ENCODE measurements at places on chromosomes 11 and 22.

DNA sequence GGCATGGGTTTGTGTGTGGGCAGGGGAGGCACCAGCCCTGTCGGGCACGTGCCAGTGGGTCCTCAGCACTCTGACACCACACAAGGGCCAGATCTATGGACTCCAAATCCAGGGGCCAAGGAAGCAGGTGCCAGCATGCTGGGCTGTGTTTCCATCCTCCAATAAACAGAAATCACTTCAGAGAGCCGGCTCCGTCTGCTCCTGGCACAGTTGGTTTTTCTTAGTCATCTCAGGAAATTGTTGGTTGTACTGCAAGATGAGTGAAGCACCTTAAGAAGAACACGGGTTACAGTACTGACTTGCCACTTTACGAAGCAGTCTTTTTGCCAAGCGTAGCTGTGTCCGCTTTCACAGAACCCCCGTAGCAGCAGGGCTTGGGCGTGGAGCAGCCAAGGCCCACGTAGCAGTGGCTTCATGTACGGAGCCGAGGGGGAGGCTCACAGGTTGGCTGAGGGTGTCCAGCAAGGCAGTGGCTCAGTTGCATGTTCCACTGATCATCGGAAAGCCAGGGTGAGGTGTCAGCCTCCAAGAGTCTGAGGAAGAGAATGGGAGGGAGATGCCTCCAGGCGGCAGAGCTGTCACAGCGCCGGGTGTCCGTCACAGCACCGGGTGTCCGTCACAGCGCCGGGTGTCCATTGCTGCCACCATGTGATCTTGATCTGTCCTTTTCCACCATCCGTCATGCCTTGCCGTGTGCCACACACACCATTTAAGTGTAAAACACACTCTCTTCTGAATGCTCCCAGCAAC lies 314.9 kb downstream of the CTTN start:
- DNase-seq: no peak

DNA sequence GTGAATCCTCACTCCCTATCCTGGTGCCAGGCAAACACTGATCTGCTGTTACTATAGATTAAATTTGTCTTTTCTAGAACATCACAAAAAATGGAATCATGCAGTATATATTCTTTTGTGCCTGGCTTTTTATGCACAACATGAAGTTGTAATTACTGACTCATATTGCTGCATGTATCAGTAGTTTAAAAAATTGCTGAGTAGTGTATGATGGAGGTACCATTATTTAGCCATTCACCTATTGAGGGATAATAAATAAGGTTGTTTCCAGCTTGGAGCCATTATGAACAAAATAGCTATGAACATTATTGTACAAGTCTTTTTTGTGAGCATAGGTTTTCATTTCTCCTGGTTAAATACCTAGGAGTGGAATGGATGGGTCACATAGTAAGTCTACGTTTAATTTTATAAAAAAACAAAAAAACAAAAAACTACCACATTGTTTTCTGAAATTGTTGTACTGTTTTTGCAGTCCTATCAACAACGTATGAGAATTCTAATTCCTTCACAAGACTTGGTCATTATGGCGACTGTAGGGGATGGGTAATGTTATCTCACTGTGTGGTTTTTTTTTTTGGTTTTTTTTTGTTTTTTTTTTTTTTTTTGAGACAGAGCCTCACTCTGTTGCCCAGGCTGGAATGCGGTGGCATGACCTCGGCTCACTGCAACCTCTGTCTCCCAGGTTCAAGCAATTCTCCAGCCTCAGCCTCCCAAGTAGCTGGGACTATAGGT lies 111.6 kb downstream of the USP35 start:
- no peak for DNase-seq

DNA sequence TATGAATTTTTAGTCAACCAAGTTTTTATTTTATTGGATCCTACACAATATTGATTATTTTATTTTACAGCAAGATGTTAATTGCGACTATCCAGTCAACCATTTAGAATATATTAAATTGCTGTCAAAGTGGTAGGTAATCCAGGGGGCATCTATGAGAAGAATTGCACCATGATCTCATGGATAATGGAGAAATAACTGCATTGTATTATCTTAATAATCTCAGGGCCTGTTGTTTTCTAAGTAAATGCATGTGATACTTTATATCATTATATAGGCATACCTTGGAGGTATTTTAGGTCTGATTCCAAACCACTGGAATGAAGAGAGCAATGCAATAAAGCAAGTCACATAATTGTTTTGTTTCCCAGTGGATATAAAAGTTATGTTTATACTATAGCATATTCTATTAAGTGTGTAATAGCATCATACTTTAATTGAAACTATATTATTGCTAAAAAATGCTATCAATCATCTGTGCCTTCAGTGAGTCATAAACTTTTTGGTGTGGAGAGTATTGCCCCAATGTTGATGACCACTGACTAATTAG lies 595.4 kb upstream of the CHORDC1 start:
- no peak for DNase-seq

DNA sequence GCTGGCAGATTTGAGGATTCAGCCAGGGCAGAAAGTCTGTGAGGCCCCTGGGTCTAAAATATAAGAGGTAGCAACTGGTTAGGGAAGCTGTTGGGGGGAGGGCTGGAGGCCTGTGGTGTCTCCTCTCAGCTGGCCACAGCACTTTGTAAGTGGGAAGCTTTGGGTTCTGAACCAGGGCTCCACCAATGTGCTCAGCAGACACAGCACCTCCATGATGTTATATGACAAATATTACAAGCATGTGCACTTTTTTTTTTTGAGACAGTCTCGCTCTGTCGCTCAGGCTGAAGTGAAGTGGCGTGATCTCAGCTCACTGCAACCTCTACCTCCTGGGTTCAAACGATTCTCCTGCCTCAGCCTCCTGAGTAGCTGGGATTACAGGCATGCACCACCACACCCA lies 8.0 kb downstream of the ARHGAP1 start:
- no peak for DNase-seq

DNA sequence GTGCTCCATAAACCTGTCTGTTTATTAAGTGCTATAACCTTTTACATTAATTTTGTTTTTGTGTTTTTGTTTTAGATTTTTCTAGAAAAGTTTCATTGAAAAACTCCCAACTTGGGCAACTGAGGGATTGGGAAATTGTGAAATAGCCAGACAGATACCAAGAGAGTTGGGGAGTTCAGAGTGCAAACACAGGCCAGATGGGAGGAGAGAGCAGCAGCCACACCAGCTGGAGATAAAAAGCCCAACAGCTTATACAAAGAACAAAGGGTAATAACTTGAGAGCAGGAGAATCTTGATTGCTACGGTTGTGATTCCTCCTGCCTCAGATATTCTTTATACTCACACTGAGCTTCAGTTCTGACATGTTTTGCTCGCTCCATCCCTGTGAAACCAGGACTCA lies 1642.2 kb downstream of the LRRC4C start:
- no peak for DNase-seq

DNA sequence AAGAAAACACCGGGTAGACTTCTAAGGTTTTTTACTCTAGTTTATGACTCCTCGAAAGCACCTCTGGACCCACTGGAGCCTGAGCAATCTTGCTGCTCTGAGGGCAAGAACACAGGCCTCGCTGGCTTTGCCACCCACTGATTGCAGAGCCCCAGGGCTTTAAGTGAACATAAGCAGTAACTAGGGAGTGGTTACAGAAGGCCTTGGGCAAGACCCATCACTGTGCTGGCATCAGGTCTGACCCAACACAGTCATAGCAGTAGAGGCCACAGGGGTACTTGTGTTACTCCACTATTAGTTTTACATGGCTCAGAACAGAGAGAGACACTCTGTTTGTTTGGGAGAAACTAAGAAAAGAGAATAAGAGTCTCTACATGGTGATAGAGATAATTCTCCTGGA lies 684.5 kb downstream of the FAM181B start:
- DNase-seq: no peak

DNA sequence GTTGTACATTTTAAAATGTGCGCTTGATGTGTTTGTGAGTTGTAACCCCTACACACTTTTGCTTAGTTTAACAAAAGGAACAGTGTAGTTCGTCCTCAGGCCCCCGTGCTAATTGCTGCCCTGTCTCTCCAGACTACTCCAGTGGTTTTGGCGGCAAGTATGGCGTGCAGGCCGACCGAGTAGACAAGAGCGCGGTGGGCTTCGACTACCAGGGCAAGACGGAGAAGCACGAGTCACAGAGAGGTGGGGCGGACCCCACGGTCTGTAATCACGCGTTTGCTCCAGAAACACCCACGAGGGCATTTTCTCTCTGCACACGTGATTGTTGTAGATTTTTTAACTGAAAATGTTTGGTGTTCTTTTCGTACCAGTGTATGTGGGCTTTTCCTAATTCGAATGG lies 18.6 kb downstream of the CTTN start:
- DNase-seq: no peak

DNA sequence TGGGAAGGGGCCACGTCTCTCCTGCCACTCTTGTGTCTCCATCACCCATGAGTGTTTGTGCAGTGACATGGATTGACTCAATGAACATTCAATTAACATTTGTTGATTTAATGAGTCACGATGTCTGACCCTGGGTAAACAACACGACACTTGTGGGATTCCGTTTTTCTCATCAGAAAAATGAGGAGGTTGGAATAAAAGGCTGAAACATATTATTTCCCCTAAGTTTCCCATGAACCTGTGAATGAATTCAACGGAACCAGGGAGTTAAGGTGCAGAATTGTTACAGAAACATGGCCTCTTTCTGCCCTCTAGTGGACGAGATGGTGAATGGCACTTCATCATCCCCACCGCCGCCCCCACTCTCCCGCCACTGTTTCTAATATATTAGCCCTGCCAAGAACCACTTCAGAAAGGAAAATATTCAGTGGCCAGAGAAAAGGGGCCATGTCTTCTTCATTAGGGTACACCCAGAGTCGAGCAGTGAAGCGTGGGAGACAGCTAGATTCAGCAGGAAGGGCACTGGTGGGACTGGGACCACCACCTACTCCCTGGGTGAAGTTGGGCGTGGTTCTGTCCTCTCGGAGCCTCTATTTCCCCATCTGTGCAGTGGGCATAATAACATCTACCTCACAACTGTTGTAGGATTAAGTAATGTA lies 46.3 kb upstream of the SYT13 start:
- DNase-seq: peak; percentile 14

GRCh38 chr11:76610371-76610770 lies 60.2 kb downstream of the LRRC32 start:
- DNase-seq: no peak

DNA sequence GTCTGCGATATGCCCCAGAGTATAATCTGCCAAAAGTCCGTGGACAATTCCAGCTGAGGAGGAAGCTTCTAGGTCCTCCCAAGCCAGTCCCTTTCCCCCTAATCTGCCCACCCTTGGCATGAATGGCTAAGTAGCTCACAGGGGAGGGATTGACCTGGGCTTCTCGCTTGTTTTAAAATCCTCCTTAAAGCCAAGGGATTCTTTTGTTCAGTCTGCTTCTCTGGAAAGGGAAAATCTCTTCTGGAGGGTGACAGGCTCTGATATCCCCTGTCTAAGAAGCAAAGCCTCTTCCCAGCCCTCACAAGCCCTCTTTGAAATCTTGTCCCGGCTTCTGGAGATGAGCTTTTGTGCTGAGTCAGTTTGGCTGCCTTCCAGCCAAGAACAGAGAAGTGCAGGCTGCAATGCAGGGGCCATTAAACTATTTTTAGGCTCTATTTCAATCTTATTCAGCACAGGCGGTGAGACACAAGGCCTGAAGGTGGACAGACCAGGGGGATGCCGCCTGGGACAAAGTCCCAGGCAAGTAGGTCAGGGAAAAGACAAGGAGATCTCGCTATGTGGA lies 23.9 kb downstream of the NEFH start:
- no peak for DNase-seq

GRCh38 chr11:36421546-36422155 lies 88.4 kb downstream of the TRAF6 start:
- no peak for DNase-seq

GRCh38 chr22:20646906-20647305 lies 127.0 kb upstream of the SERPIND1 start:
- DNase-seq: no peak

DNA sequence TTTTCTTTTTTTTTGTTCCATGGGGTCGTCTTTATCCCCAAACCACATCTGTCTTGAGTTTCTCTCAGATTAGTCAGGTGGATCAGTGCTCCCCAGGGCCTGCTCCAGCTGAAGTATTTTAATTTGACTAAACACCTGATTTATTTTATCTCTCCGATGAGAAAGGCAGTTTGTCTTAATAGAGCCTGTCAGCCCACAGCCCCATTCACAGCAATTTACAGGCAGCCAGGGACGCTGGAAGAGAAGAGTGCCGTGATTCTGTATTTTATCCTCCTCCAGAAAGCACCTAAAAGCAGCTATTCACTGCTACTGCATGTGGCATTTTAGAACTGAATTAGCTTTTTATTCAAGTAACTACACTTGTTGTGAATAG lies 164.5 kb downstream of the SOX6 start:
- no peak for DNase-seq

DNA sequence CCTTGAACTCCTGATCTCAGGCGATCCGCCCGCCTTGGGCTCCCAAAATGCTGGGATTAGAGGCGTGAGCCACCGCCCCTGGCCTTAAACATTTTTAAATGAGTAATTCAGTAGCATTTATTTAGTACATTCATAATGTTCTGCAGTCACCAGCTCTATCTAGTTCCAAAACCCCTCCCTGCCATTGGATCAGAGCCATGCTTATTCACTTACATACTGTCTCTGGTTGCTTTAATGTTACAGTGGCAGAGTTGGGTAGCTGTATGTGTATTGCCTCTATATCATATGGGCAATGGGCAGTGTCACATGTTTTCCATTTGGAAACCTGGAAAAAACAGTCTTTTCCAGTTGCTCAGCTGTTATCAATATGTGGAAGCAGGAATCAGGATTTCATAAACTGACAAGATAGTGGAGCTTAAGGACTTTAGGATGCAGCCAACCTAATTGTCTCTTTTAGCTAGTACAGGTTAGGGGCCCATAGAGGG lies 10.5 kb downstream of the COA4 start:
- DNase-seq: no peak

- no peak for DNase-seq
Observed at GRCh38 chr11:89521294-89521693, 30.1 kb upstream of the NOX4 start.

DNA sequence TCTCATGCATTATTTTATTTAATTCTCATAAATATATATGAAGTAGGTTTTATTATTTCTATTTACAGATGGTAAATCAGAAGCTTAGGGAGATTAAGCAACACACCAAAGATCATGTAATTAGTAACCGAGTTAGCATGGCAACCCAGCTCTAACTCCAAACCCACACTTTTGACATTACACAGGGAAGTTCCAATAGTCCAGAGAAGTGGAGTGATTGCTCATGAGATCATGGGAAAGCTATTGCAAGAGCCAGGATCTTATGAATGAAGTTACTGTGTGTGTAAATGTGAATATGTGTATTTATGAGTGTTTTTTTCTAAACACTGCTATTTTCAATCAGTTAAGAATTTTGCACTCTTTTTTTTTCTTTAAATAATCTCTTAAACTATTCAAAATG lies 225.8 kb upstream of the KIRREL3 start:
- DNase-seq: no peak

GRCh38 chr22:43567691-43568324 lies 156.0 kb downstream of the MPPED1 start:
- no peak for DNase-seq

DNA sequence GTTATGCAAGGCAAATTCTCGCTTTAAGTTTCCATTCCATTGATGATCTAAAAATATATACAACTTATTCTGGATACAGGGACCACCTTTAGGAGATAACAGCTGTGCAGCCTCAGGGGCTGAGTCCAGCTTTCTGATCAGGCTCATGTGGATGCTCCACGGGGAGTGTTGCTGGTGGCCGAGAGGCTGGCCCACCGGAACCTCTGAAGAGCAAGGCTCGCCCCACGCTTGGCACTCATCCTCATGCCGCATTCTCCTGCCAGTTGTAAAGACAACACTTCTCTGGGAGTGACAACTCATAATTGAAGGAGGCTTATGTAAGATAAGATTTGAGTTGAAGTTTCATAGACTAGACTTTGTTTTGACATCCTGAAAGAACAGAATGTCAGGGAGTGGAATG lies 123.5 kb downstream of the MPPED1 start:
- no peak for DNase-seq
